ENCODE measurements at places on chromosomes 13 and 19.
A peak's percentile ranks its signal among the peaks of the same experiment; 100 is the strongest.

- DNase-seq: no peak
These were observed 12.3 kb downstream of the FGF9 start for GRCh38 chr13:21683034-21683733.

DNA sequence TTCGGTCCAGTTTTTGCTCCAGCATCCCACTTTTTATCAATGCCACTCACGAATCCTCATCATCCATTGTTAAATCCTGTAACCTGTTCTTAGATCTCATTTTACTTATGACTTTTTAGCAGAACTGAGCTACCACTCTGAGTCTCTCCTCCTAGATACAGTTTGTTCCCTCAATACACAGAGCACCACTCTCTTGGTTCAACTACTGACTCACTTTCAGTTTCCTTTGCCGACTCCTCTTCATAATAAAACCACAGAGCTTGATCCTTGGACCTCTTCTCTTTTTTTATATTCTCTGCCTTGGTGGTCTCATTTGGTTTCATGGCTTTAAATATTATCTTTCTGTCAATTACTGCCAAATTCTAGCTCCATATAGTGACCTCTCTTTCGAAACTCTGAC is 150.3 kb downstream of the SLITRK5 start:
- no peak for DNase-seq

- DNase-seq: peak; percentile 86
These were observed 38.7 kb downstream of the NFIX start for GRCh38 chr19:13033819-13034611.

GRCh38 chr13:37806666-37807065 is 62.9 kb downstream of the TRPC4 start:
- no peak for DNase-seq

DNA sequence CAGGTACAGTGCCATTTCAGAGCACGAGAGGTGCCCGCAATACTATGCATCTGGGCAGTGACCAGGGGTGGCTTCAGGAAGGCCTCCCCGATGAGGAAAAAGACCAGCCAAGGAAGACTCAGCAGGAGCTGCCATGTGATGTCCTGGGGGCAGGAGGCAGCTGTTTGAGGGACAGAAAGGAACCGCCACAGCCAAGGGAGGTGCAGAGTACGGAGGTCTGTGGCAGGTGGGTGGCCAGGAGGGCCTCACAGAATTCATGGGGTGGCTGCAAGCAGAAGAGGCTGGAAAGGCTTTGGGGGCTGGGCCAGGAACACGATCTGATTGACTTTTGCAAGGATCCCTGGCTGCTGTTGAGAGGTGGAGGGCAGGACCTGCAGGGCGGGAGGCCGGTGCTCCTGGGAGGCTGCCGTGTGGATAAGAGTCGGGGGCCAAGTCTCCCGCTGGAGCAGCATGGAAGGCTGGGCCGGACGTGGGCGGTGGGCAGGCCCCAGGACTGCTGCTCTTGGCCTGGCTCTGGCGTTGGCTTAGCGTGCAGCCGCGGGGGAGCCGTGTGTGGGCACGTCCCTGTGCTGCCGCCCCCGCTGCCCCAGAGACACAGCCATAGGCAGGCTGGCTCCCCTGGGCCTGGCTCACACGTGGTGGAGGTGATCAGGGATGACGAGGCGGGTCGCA is 29.1 kb downstream of the CEBPA start:
- DNase-seq: no peak

DNA sequence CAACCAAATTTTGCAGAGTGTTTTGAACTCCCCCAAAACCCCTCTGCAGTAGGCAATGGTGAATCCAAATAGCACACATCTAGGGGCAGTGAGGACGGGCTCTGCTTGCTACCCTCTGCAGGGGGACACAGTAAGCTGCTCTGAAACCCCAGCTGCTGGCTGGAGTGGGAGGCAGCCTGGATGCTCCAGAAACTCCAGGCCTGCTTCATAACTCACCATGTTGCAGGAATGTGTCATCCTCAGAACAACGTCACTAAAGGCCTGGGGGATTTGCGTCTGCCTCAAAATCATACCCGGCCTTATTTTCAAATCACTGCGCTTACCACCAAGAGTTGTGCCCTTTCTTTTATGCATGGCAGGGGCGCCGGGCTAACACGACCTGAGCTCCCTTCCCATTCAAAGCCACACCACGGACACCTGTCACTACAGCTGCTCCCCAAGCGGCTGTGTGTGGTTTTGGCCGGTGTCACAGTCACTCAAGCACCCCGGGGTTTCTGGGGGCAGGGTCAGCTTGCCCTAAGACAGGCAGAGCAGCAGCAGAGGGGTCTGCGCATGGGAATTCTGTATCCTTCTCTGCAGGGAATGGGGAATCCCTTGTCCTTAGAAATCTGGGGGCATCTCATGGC is 93.9 kb downstream of the TSHZ3 start:
- no peak for DNase-seq

DNA sequence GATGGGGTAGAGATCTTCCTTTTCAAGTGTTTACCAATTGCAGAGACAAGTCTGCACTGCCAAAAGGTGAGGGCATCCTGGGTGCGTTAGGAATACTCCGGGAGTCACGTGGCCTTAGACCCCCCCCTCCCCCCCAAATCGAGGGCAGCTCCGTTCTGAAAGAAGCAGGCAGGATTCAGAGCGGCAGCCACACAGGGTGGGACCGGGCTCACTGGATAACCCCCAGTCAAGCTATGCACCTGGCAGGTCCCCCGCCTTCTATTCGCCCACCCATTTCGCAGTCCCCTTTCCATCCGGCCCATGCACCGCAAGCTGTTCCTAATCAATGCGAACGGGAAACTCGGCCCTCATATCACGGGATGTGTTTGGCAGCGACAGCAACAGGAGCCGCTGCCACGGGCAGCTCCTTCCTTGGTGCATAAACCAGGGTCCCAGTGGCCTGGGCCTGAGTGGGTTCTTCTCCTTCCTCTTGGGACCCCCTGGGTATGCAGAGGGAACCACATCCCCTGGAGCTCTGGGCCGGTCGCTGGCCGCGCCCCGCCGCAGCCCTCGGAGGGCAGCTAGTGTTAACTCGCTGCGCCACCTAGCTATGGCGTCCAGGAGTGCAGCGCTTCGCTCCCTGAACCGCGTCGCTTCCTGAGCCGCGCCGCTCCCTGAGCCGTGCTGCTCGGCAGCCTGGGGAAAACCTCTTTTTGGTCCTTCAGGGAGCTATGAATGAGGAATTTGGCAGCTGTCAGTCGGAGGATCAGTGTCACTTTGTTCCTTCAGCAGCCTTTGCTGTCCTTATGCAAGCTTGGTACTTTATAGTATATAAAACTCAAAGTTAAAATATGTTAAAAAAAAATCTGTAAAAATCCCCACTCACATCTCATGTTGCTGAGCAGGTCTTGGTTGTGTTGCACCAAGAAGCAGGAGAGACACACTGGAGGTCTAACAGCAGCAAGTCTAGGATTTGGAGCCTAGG is 41.4 kb downstream of the LYL1 start:
- DNase-seq: peak; percentile 88

GRCh38 chr13:59274958-59275727 is 888.6 kb downstream of the DIAPH3 start:
- DNase-seq: no peak

- DNase-seq: no peak
These were observed 20.4 kb downstream of the PCID2 start for GRCh38 chr13:113187883-113188665.

GRCh38 chr13:75652726-75653125 is 16.6 kb downstream of the LMO7 start:
- DNase-seq: no peak

DNA sequence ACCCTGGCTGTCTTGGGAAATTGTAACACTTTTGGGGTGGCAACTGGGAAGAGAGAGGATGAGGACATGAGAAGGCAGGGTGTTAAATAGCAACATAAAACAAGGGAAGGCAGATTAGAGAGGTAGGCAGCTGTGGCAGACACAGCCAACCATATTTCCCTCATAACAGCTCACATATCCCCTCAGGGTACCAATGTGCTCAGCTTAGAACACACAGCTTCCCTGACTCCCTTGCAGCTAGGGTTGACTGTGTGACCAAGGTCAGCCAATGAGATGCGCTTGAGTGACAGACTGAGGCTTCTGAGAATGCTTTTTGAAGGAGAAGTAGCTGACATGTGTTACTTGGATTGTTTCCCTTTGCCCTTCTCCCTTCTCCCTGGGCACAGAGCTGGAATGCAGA is 28.8 kb upstream of the SPATA13 start:
- DNase-seq: no peak

- DNase-seq: peak; percentile 93
These were observed 9.1 kb downstream of the LYL1 start for GRCh38 chr19:13093407-13094105.

DNA sequence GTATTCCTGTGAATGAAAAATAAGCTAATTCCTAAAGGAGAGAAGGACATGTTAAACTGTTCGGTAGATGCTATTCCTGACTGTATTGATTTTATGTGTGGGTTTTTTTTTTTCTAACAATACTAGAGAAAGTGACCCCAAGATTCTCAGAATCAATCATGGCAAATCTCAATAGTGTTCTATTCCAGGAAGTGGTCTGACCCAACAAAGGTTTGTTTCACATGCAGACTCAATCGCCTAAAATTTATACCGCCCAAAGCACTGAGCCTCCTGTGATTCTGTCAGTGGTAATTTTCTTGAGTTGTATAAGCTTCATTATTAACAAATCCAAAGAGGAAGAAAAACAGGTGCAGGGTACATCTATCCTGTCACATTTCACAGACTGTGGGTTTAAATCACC is 293.7 kb downstream of the SUCLA2 start:
- DNase-seq: no peak

DNA sequence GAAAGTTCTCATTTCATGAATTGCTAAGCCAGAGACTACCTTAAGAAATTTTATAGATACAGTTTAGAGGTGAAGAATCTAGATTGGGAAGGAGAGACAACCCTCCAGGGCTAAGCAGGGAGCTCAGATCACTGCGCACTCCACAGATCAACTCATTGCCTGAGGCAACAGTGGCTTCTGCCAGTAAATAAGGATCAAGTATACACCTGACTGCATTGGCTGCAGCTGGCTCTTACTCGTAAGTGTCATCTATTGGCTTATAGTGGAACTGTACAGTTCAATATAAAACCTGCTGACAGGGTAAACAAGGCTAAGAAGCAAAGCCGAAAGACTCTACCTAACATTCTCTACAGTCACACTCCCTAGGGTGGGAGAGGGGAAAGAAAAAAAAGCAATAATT is 18.0 kb upstream of the C1QTNF9B start:
- DNase-seq: no peak

GRCh38 chr13:74103970-74104555 is 30.1 kb downstream of the KLF12 start:
- no peak for DNase-seq

DNA sequence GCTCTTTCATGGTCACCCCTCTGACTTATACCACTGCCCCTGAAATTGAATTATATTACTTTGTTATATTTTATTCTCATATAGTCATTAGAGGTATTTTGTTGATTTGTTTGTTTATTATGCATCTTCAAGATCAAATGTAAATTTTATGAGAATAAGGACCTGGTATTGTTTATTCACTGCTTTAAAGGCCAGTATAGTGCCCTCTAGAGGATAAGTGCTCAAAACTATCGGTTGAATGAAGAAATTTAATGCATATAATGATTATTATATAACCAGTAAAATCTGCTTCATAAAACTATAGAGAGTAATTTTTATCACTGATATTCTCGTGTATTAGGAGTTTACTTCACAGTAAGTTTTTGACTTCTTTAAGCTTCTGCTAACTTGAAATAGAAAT is 1401.9 kb downstream of the SLITRK1 start:
- no peak for DNase-seq

- DNase-seq: no peak
These were observed 198.8 kb downstream of the EFNB2 start for GRCh38 chr13:106336668-106337067.

GRCh38 chr19:8577247-8577646 is at the start of gene MYO1F:
MYO1F (minus strand) TSS chr19:8577442; CDS start chr19:8577309, 133 bp downstream.
- DNase-seq: peak; percentile 61

GRCh38 chr13:27118428-27119054 is 53.1 kb downstream of the USP12 start:
- DNase-seq: no peak

- DNase-seq: no peak
These were observed 32.7 kb downstream of the DHX34 start for GRCh38 chr19:47381653-47382279.

DNA sequence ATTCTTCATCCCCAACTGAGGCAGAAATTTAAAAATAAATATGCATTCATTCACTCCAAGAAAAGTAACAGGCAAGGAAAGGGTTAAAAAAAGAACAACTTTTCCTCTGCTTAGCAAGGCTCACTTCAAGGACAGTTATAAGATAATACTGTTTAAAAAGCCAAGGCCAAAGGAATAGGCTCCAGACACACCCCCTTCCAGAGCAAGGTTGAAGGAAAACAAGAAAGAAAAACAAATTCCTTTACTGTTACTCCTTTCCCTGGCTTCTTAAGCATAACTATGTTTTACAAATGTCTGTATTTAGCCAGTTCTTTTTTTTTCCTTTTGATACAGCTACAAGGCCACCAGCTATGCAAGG is 8.5 kb downstream of the SIGLEC11 start:
- DNase-seq: no peak

- DNase-seq: no peak
These were observed 76.0 kb downstream of the ELF1 start for GRCh38 chr13:40943073-40943472.

DNA sequence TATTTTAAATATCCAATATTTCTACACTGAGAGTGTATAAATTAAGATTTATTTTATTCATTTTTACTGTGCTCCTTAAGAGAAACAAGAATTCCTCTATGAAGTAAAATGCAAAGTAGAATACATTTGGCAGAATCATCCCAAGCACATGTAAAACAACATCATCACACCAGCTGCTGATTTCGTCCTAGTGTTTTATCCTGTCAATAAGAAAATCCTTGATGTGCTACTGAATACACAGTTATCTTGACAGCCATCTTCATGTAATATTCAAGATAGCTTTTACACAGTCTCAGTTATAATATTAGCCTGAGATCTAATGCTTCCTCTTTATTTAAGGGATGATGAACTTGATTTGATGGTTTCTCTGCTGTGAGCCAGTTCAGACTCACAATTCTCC is 282.4 kb downstream of the MZT1 start:
- no peak for DNase-seq

- peak; percentile 3 for DNase-seq
These were observed 28.6 kb downstream of the MARK4 start for GRCh38 chr19:45279587-45280192.

- DNase-seq: no peak
These were observed 170.2 kb downstream of the TEX29 start for GRCh38 chr13:111490611-111491010.

DNA sequence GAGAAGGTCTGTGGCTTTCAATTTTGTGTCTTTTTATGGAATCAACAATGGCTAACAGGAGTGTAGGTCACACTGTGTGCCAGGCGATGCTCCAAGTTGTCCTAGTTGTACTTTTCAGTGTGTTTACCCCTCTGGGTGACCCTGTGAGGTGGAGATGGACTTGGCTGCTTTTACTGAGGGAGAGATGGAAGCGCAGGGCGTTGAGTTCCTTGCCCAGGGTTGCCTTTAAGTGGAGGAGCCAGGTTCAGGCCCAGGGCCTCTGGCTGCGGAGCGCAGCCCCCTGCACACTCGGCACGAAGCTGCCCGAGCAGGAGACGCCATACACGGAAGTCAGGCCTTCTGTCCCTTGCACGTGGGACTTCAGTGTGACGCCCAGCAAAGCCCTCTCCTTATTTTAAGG is 112.8 kb downstream of the RAB20 start:
- DNase-seq: no peak

- no peak for DNase-seq
These were observed 65.1 kb upstream of the RANBP3 start for GRCh38 chr19:6042776-6043726.

GRCh38 chr19:38265213-38265861 is 964 bp downstream of the SPINT2 start:
- no peak for DNase-seq

Data from pons (tissue), 1 donor.